Thoracic aorta (tissue), 2 donors: ENCODE measurements at places on chromosomes 11 and 22.
A peak's percentile ranks its signal among the peaks of the same experiment; 100 is the strongest.

GRCh38 chr11:12177739-12178338 is 67.4 kb downstream of the MICAL2 start:
- H3K4me1 ChIP-seq, result peaks cover 41% of the 10 kb centered on the region
- H3K27me3 ChIP-seq, result no peaks in the 10 kb centered on the region

DNA sequence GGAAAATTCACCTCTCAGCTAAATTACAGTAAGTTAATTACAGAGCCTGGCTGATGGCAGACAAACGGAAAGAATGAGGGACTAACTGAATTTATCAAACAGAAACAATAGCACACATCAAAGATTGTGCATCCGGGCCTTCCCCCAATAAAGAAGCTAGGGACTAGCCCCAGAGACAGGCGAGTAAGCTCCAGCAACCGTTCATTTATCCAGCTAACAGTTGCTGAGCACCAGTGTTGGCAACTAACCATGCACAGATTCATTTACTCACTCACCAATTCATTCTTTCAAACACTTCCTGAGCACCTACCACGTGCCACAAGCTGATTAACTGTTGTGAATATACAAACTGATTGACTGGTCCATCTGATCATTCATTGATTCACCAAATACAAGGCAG is 51.2 kb downstream of the SMCO4 start:
- DNase-seq, result no peak
- no peaks in the 10 kb centered on the region for H3K27me3 ChIP-seq
- H3K36me3 ChIP-seq, result no peaks in the 10 kb centered on the region
- no peak overlapping the region for H3K4me3 ChIP-seq

- H3K36me3 ChIP-seq, result no peaks in the 10 kb centered on the region
- no peak for DNase-seq
- no peaks in the 10 kb centered on the region for H3K4me1 ChIP-seq
These were observed 770 bp downstream of the TSGA10IP start for GRCh38 chr11:65945941-65946558.

DNA sequence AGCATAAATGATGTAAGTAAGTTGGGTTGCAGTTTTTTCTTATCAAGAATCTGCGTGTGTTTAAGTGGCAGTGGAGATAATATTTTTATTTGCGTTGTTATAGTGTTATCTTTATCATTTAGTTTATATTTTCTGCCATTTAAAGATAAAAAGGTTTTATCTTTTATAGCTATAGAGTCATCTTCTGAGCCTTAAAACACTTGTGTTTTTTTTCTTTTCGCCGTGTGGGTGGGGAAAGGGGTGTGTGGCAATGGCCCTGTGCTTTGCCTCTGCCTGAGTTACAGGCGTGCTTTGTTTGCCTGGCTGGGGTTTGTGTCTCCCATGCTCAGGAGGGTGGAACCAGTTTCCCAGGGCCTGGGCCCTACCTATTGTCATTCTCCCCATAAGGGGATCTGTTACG is 16.2 kb downstream of the ARHGEF12 start:
- no peaks in the 10 kb centered on the region for H3K36me3 ChIP-seq
- H3K27me3 ChIP-seq, result no peaks in the 10 kb centered on the region
- H3K4me1 ChIP-seq, result peaks cover 19% of the 10 kb centered on the region
- no peak overlapping the region for H3K27ac ChIP-seq
- no peak overlapping the region for H3K4me3 ChIP-seq

DNA sequence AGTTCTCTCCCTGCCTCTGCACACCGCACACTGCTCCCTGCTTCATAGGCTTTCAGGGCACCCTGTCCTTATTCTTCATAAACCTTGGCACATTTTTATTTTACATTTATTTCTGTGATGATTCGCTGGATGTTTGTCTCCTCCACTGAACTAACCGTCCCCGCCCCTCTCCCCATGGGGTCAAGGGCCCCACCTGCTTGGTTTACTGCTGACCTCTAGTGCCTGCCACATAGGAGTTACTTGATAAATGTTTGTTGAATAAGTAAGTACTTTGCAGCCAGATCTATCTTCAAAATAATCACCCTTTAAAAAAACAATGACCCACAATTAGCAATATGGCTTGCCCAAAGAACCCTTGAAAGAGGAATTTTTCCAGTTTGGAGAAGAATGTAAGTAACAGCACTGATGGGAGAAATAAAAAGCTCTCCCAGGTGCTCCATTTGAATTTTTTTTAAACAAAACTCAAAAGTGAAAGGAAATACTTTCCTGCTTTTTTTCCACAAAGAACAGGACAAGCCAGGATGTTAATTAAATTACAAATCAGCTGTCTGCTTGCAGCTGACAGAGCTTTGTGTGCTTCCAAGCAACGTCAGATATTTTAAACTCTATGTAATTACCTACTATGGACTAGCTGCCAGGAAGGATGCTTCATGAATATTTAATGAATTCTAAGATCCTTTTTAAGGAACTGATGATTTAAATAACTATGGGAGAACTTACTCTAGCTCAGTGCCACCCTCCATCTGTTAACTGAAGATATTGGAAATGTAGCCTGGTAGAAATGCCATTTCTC is 1083.6 kb downstream of the DLG2 start:
- no peaks in the 10 kb centered on the region for H3K36me3 ChIP-seq
- no peak overlapping the region for H3K4me3 ChIP-seq
- no peak for DNase-seq
- no peak overlapping the region for H3K27ac ChIP-seq
- no peaks in the 10 kb centered on the region for H3K4me1 ChIP-seq
- no peaks in the 10 kb centered on the region for H3K27me3 ChIP-seq

DNA sequence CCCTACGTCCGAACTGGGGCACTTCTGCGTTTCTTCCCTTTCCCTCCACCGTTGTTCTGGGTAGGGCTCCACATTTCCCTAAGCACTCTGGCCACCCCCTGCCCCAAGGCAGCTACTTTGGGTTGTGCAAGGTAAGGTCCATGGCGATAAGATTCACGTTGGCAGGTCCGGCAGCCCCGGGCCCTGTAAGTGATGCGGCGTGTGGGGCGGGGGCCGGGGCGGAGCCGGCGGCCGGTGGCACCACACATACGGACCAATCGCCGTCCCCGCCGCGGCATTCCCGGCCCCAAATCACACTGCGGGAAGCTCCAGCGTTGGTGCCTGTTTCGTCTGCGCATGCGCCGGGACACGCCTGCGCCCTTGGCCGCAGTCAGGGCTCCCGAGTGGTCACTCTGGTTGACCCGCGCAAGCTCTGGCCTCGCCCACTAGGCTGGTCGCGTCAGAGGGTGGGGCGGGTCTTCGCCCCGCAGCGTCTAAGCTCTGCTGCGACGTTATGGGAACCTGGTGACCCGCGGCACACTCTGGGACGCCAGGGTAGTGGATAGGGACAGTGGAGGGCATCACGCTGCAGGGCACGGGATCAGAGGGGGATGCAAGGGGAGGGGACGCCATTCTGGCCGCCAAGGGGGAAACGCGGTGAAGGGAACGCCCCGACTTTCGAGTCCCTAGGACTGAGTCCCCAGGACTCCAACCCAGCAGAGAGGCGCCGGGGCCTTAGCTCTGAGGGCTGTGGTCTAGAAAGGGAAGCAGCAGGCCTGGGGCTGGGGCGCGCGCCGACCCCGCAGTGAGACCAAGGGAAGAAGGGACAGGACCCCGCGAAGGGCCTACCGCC is 1.6 kb downstream of the FADS1 start:
- H3K27ac ChIP-seq, result peak overlapping the region; percentile 100
- H3K4me3 ChIP-seq, result peak overlapping the region; percentile 92
- peaks cover 4% of the 10 kb centered on the region for H3K4me1 ChIP-seq

GRCh38 chr11:11494348-11494747 is 127.5 kb downstream of the GALNT18 start:
- no peak for DNase-seq
- no peak overlapping the region for H3K27ac ChIP-seq

DNA sequence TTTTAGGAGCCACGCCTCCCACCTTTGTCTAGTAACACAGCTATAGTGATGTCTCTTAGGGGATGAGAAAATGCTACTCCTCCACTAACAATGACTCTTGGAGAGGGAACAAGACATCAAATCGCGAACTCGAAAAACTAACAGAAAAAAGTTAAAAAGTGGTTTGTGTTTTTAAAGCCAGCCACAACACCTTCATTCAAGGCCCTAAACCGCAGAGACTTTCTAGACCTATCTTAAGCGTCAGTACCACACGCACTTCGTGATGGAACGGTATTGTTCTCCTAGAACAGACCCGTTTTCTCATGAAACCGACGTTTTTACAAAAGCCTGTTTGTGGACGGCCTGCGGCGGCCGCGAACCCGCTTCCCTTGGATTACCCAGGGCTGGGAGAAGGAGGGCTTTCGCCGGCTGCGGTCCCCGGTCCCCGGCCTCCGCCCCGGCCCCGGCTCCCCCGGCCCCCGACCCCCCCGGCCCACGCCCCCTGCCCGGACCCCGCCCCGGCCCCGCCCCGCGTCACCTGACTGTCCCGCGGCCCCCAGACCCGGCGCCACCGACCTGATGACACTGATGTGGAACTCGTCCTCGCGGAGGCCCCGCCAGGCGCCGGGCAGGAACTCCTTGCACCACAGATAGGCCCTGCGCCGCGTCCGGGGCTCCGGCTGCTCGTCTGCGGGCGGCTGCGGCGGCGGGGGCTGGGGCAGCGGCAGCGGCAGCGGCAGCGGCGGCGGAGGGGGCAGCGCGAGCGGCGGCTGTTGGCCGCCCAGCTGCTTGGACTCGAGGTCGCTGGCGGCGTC is 718 bp downstream of the CHKA start:
- H3K4me1 ChIP-seq, result peaks cover 4% of the 10 kb centered on the region
- no peak for DNase-seq
- peak overlapping the region; percentile 82 for H3K27ac ChIP-seq
- H3K27me3 ChIP-seq, result no peaks in the 10 kb centered on the region

- no peaks in the 10 kb centered on the region for H3K4me1 ChIP-seq
- no peaks in the 10 kb centered on the region for H3K27me3 ChIP-seq
- H3K36me3 ChIP-seq, result no peaks in the 10 kb centered on the region
These were observed 90.4 kb downstream of the GRIA4 start for GRCh38 chr11:105700271-105700670.

DNA sequence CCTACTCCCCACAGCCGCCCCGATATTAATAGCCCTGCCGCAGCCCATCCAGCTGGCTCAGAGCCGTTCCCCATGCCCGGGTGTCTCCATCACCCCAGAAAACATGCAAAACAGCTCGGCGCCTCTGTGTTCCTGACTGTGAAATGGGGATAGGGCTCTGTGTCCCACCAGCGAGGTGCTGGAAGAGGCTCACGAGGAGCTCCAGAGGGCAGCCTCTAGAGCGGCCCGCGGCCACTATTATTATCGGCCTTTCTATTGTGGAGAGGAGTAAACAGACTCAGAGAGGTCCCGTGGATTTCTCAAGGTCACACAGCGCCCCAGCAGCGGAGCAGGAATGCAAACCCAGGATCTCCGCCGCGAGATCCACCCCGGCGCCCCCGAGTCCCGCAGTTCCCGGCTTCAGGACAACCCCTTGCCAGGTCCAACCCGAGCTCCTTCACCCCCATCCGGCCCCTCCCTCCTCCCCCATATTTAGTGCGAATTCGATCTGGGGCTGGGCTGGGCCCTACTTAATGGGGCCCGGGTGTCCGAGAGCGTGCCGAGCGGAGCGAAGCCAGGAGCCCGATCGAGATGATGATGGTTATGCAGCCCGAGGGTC is at the start of gene ACTN3:
Gene ACTN3 (plus strand): TSS at position 536 of the 598 bp plus-strand sequence. CDS start 35 bp downstream, at position 571.
- no peaks in the 10 kb centered on the region for H3K27me3 ChIP-seq
- H3K4me3 ChIP-seq, result peak within 1 kb of the TSS; percentile 99
- peak within 1 kb of the TSS; percentile 73 for H3K27ac ChIP-seq
- no peaks in the 10 kb centered on the region for H3K36me3 ChIP-seq

GRCh38 chr11:72750556-72751115 is 1.6 kb downstream of the ARAP1 start:
- H3K4me1 ChIP-seq, result peaks cover 13% of the 10 kb centered on the region
- no peaks in the 10 kb centered on the region for H3K36me3 ChIP-seq
- DNase-seq, result no peak
- no peak overlapping the region for H3K27ac ChIP-seq

GRCh38 chr11:106679181-106679580 is 339.1 kb downstream of the GUCY1A2 start:
- H3K36me3 ChIP-seq, result no peaks in the 10 kb centered on the region
- H3K27ac ChIP-seq, result no peak overlapping the region
- H3K4me1 ChIP-seq, result no peaks in the 10 kb centered on the region

GRCh38 chr11:61164606-61165424 is 3.6 kb upstream of the VPS37C start:
- no peak overlapping the region for H3K27ac ChIP-seq
- no peaks in the 10 kb centered on the region for H3K27me3 ChIP-seq
- no peaks in the 10 kb centered on the region for H3K36me3 ChIP-seq
- no peak overlapping the region for H3K4me3 ChIP-seq

- H3K27me3 ChIP-seq, result no peaks in the 10 kb centered on the region
- DNase-seq, result no peak
- no peaks in the 10 kb centered on the region for H3K36me3 ChIP-seq
- H3K27ac ChIP-seq, result no peak overlapping the region
These were observed 563.4 kb upstream of the CCDC179 start for GRCh38 chr11:23423656-23424055.

GRCh38 chr22:27534720-27535125 is 266.8 kb downstream of the MN1 start:
- no peak overlapping the region for H3K4me3 ChIP-seq
- H3K4me1 ChIP-seq, result peaks cover 13% of the 10 kb centered on the region
- no peak overlapping the region for H3K27ac ChIP-seq
- H3K36me3 ChIP-seq, result no peaks in the 10 kb centered on the region

DNA sequence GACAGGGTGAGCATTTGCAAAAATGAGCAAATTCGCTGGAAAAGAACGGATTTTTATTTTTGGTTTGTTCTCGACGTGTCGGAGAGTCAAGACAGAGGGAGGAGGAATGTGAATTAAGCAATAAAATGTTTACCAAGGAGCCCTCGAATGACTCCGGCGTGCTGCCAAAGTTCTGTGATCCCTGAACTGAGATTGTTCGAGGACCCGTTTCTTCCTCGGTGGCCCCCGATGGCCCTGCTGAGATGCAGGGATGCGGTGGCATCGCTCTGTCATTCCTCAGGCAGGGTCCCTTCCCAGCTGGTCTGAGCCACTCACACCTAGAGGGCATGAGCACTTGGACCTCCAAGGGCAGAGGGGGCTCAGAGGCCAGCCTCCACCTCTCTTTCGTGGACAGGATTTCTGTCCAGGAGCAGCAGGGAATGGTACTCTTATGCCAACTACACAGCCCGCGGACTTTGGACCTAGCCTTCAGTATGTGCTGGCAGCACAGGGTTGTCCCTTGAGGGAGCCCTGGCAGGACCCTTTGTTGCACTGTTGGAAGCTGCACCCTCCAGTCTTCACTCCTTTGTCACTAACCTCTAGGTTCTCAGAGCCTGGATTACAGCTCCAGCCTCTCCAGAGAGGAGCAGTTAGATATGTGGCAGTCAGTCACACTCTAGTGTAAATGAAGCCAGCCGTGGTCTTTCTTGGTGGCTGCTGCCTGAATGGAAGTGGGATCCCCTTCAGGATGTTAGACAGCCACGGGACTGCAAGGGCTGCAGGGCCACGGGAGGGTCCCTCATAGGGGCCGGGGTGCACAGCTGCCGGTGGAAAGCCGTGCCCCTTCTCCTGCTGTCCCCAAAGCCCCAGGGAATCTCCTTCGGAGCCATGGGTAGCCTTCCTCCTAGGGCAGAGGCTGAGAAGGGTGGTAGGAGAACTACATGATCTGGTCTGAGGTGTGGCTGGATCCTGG is 109.4 kb upstream of the ANO1 start:
- H3K4me1 ChIP-seq, result peaks cover 7% of the 10 kb centered on the region
- H3K27me3 ChIP-seq, result no peaks in the 10 kb centered on the region
- no peak overlapping the region for H3K4me3 ChIP-seq
- DNase-seq, result no peak
